Activated CD4-positive, alpha-beta T cell treated with anti-CD3 and anti-CD28 coated beads for 36 hours (primary cell): ENCODE measurements at places on chromosomes 3 and 15.
A peak's percentile ranks its signal among the peaks of the same experiment; 100 is the strongest.

- DNase-seq, result no peak
Measured at GRCh38 chr3:50254577-50255250, 14.2 kb upstream of the SEMA3B start.

DNA sequence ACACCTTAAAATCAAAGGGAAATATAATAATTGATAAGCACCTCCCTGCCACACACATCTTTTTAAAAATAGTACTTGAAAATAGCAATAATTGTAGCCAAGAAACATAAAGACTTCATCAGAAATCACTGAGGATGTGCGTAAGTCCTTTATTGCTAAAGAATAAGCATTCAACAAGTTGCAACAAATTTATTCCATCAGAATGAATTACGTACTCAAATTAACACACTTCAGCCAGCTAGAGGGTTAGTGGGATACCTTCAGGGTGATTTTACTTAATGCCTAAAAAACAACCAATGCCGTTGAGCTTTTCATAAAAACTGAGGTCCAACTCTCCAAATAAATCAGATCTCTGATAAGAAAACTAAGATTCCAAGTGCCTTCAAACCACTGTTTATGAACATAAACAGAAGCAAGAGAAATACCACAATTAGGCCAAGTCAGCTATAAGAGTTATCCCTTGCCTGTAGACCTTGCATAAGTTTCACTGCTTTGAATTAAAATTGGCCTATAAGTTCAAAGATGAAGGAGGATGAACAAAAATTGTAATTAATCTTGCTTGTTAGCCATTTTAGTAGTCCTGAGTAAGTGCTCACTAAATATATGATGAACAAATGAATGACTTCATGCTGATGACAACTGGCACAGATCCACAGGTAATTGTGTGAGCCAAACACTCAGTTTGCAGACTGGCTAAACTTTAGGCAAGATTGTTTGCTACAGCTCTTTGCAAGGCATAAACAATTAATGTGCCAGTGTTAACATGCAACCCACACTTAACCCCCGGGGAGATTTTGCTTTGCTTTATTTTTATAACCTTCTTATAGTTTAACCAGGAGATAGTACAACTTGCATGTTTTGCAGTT lies 375.1 kb upstream of the THBS1 start:
- no peak for DNase-seq

DNA sequence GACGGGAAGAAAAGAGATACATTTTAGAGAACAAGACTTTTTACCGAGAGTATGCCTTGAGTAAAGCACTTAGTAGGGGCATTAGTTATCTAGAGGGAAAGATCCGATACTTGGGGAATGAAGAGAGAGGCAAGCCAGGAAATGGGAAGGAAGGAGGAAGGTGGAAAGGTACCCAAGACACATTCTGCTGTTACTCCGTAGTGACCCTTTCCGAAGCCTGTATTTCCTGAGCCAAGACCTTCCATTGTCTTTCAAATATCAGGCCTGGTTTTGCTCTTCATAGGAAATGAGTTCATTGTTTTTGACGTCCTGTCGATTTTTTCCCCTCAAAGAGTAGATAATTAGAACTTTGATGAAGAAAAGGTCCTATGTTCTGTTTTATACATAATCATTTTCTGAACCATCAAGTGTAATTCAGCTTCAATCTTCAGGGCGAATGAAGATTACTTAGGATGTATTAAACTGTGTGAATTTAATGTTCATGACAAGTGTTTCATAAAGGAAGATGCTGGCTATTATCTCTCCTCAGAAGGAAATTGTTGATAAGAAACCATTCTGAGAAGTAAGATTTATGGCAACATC lies 95.7 kb downstream of the PPM1L start:
- DNase-seq, result no peak

- peak; percentile 52 for DNase-seq
Measured at GRCh38 chr3:129182390-129183185, 1.1 kb downstream of the CNBP start.

GRCh38 chr3:151548195-151548594 lies 87.3 kb upstream of the IGSF10 start:
- no peak for DNase-seq

DNA sequence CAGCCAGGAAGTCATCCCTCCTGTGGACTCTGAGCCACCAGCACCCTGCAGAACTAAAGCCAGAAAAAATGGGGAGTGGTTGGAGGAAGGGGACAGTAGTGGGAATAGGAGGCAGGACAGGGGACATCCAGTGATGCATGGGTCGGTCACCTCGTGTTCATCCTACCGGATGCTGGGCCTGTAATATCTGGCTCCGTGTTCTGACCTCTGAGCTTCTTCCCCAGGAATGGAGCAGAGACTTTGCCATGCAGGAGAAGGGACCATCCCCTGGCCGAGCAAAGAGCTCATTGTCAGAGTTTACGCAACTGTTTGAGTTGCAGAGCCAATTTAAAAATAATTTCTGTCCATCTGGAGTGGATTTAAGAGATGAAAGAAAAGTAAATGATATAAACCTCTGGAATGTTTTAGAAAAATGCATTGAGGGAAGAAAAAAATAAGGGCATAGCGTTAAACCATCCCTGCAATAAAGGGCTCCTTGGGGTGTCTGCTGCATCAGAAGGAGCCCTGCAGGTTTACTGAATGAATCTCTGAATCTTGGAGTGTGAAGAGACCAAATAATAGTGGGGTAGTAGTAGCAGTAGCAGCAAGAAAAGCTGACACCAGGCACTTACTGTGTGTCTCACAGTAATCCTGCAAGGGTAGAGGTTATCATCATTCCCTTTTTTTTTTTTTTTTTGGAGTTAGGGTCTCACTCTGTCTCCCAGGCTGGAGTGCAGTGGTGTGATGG lies 70.9 kb downstream of the AAGAB start:
- no peak for DNase-seq

DNA sequence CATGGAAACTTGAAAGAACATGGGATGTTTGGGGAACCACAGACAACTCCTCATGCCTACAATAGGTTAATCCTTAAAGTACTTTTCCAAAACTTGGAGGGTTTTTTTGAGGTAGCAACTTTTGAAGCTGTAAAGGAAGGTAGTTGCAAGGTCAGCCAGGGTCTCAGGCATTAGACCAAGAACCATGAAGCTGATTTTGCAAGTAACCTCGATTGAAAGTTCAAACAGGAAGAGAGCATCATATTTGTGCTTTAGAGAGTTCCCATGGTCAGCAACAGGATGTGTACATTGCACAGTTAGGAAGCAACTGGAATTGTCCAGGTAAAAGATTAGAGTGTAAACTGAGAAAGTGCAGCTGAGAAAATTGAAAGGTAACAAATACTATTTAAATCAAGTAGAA lies 199.8 kb upstream of the NR2F2 start:
- DNase-seq, result no peak

- no peak for DNase-seq
Measured at GRCh38 chr3:65558826-65559225, 479.9 kb downstream of the MAGI1 start.

- DNase-seq, result no peak
Measured at GRCh38 chr15:45549541-45550220, 27.1 kb upstream of the SLC30A4 start.

- DNase-seq, result no peak
Measured at GRCh38 chr3:193599393-193599792, 6.4 kb downstream of the OPA1 start.

DNA sequence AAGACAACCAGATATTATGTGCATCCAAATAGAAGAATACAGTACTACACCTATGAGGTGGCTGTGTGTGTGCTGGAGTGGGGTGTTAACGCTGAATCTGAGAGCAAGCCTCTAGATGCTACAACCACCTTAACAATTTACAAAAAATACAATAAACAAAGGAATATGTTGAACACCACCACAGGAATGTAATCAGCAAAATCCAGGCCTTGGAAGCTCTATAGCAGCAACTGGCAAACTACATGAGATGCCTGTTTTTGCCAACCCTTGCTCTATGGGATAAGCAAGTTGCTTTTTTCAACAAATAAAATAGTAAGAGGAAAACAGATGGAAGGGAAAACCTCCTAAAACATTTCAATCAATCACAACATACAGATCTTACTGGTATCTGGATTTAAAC lies 23.9 kb downstream of the SLTM start:
- no peak for DNase-seq

- DNase-seq, result no peak
Measured at GRCh38 chr15:58608711-58609110, 140.8 kb downstream of the ADAM10 start.

DNA sequence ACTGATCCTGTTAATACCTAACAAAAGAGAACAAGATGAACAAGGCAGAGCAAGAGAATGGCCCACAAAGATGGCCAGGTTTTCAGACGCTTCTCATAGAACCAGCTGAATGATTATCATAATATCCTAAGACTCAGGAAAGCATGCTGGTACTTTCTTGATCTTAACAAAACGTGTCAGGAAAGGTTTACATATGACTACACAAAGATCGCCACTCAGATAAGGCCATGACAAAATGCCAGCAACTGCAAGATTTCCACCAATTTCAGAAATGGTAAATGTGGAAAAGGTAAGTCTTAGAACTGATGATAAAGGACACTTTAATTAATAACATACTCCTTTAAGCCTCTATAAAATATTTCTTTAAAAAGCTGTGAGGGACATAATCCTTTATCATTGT lies 108.8 kb downstream of the DLG1 start:
- DNase-seq, result no peak

GRCh38 chr3:87203809-87204208 lies 23.3 kb upstream of the CHMP2B start:
- no peak for DNase-seq

DNA sequence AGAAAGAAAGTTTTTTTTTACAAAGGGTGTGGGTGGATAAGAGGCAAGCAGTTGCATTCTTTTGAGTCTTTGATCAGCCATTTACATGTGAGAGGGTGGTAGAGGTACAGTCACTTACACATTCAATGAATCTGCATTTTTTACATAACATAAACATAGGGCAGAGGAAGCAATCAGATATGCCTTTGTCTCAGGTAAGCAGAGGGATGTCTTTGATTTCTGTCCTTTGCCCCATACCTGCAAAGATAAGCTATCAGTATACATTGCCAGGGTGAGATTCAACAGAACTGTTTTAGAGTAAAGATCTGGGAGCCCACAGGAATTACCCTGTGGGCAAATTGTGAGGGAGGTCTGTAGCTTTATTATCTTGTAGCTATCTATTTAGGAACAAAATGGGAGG lies 5.4 kb upstream of the PPP1R2 start:
- DNase-seq, result no peak

GRCh38 chr3:48765376-48765775 lies 48.4 kb upstream of the IP6K2 start:
- no peak for DNase-seq

GRCh38 chr3:186588632-186589031 lies 18.1 kb downstream of the DNAJB11 start:
- DNase-seq, result no peak

DNA sequence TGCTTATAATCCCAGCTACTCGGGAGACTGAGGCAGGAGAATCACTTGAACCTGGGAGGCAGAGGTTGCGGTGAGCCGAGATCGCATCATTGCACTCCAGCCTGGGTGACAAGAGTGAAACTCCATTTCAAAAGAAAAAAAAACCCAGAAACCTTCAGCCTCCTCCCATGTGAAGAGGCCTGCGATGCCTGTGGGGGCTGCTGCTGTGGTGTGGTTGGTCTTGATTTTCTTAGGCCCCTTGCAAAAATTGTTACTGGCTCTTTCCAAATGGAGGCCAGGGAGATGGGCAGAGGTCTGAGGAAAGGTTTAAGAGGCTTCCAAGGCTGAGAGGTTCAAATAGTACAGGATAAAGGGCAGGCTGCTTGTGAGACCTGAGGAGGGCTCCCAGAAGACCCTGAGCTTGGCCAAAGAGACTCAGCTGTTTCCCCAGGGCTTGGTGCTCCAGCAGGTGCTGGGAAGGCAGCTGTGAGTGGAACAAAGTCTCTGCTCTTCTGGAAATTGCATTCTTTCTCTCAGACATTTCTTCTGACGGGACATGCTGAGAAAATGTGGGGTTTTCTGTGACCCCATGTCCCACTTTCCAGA lies 18.4 kb downstream of the GCSAM start:
- DNase-seq, result no peak

DNA sequence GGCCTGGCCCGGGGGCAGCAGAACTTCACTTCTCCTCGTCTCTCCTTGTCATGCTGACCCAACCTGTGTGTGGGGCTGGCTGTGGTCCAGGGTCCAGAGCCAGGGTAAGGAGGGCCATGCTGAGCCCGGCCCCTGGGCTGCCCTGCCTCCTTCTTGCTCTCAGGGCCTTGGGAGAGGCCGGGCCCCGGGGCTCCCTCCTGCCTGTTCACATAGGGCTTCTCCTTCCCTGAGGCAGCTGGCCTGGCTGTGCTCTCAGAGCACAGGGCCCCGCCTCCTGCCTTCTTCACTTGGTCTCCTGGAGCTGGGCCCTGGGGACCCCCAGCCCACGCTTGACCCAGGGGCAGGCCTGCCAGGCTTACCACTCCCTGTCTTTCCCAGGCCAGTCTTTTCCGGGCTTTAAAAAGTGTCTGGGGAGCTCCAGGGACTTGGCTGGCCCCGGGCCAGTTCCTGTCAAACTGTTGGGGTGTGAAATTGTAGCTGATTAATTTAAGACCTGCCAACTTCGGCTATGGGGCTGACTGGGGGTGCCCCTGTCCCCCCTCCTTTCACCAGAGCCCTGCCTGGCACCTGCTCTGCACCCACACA lies 11.8 kb downstream of the PLXNA1 start:
- no peak for DNase-seq
